Astrocyte (in vitro differentiated cells and primary cell): ENCODE measurements at places on chromosomes 3 and 15. TPM values are rescaled to one million over a fixed set of nuclear protein-coding genes. Genes with fewer than 3 reads are reported as not detected.

Gene BCHE
- total RNA-seq, result 9.2 and 10.6 TPM in 2 replicates

Gene GLDN
- total RNA-seq, result 0.09 TPM in 1 of 2 replicates, not detected in the other

GRCh38 chr3:168859574-168859973, 763.9 kb upstream of the GOLIM4 start:
- no peaks in the 10 kb centered on the region for H3K27me3 ChIP-seq
- DNase-seq, result no peak
- no peak overlapping the region for H3K4me3 ChIP-seq

DNA sequence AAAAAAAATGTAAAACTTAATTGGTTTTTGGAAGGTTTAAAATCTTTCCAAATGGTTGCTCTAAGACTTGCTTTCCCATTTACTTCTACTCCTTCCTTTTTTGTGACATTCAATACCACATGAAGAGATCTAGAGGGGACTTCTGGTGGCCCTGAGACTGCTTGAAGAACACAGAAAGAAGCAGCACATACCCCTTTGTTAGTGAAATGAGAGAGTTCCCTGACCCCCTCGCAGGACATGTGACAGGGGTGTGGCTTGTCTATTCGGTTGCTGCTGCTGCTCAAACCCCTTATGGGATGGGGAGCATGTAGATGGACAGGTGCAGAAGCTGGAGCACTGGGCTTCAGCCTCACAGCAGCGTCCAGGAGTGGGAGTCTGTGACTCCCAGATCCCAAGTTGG, 71.0 kb downstream of the ZMAT3 start:
- no peak for DNase-seq
- no peak overlapping the region for H3K27ac ChIP-seq
- H3K4me1 ChIP-seq, result no peaks in the 10 kb centered on the region
- H3K36me3 ChIP-seq, result no peaks in the 10 kb centered on the region
- no peaks in the 10 kb centered on the region for H3K27me3 ChIP-seq
- H3K4me3 ChIP-seq, result no peak overlapping the region

Gene PPM1M
- total RNA-seq, result 8.9 and 9.1 TPM in 2 replicates

GRCh38 chr3:66370179-66370578, 130.6 kb downstream of the LRIG1 start:
- H3K4me1 ChIP-seq, result no peaks in the 10 kb centered on the region
- no peaks in the 10 kb centered on the region for H3K36me3 ChIP-seq
- DNase-seq, result no peak
- no peaks in the 10 kb centered on the region for H3K27me3 ChIP-seq
- no peak overlapping the region for H3K4me3 ChIP-seq
- H3K27ac ChIP-seq, result no peak overlapping the region

Gene IL1RAP
- total RNA-seq, result 19.4 and 27.3 TPM in 2 replicates

DNA sequence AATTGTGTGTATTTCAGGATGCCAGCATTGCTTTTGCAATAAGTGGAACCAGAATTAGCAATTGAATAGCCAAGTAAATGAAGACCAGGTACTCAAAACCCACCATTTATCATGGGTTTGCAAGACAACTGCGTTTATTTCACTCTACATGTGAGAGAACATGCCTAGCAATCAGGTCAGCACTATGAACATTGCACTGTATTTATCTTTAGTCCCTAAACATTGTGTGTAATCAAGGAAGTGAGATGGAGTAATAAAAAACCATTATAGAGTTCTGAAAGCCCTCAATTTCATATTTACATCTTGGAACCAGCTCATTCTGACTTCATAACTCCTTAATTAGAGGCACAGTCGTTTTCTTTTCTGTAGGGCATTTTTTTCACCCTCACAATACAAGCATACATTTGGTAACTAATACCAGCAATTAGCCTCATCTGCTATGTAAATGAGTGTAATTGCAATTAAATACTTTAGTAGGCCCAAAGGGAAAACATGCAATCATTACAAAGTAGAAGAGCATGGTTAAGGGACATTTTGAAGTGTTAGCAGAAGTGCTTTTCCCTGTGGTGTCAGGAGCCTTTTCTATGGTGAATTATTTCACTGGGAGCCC, 153.1 kb upstream of the DPH6 start:
- H3K36me3 ChIP-seq, result no peaks in the 10 kb centered on the region
- H3K4me1 ChIP-seq, result peaks cover 24% of the 10 kb centered on the region
- DNase-seq, result no peak
- H3K4me3 ChIP-seq, result no peak overlapping the region

Gene ITIH1
- total RNA-seq, result not detected in 2 replicates

Gene ADAMTSL3
- total RNA-seq, result 2.4 and 3.0 TPM in 2 replicates

GRCh38 chr15:31358163-31358562, 31.5 kb downstream of the KLF13 start:
- H3K4me3 ChIP-seq, result no peak overlapping the region
- H3K27me3 ChIP-seq, result no peaks in the 10 kb centered on the region
- H3K27ac ChIP-seq, result no peak overlapping the region
- H3K36me3 ChIP-seq, result no peaks in the 10 kb centered on the region

Gene FBXO40
- total RNA-seq, result not detected in 2 replicates

DNA sequence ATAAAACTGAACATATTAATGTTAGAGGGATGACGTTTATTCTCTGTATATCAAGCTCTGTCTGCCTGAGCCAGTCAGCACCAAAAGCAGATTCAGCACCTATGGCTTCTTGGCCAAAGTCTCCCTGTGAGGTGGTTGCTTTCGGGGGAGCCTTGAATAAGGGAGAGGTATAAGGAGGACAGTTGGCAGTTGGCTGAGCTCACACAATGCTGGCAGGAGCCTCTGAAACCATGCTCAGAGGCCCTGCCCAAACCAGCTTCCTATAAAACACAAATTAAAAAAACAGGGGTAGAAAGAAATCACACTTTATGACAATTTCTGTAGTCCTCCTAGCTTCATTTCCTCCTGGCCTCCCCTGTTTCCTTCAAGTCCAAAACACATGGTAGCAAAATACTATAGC, 18.8 kb downstream of the ARHGEF3 start:
- H3K4me1 ChIP-seq, result peaks cover 16% of the 10 kb centered on the region
- no peak overlapping the region for H3K27ac ChIP-seq
- no peaks in the 10 kb centered on the region for H3K27me3 ChIP-seq

Gene SLC22A13
- 0.72 and 1.8 TPM in 2 replicates for total RNA-seq

Gene LRCH3
- 42.1 and 49.6 TPM in 2 replicates for total RNA-seq

GRCh38 chr3:49610666-49611280, 56.5 kb downstream of the BSN start:
- H3K4me1 ChIP-seq, result no peaks in the 10 kb centered on the region
- H3K27ac ChIP-seq, result no peak overlapping the region
- DNase-seq, result no peak
- no peak overlapping the region for H3K4me3 ChIP-seq
- H3K27me3 ChIP-seq, result no peaks in the 10 kb centered on the region

GRCh38 chr3:42340466-42340865, 69.9 kb downstream of the LYZL4 start:
- no peak overlapping the region for H3K4me3 ChIP-seq
- no peak for DNase-seq

DNA sequence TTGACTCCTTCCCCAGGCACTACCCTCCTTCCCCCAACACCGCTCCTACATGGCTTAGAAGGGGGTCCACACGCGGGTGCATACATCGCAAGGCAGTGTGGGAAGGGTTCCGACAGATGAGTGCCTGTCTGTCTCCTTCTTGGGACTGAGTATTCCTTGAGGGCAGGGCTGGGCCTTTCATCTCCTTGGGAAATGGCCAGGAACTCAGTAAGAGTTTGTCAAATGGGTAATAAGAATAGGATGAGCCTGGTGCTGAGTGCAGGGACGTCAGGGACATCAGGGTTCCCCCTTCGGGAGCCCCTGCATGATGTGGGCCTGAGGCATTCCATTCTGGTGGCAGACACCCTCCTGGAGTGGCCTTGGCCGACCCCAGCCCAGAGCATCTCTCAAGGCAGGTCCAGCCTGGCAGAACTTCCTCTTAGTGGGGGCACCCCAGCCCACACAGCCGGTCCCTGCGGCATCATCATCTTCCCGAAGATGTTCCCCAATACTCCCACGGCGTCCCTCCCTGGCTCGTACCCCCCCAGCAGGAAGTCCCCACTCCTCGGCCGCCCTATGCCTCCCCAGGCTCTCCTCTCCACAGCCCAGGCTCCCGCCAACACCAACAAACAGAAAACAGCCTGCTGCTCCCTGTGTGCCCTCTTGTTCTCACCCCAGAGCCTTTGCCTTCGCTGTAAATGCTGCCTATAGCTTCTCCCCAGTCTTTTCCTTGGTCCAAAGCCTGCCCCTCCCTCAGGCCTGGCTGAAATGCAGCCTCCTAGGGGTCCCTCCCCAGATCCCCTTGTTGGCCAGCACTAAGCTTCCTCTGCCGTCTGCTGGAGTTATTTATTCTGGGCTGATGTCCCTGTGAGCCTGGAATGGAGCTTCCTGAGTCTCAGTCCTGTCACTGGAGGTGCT, 67.5 kb upstream of the LCTL start:
- DNase-seq, result no peak
- no peak overlapping the region for H3K27ac ChIP-seq
- no peak overlapping the region for H3K4me3 ChIP-seq
- no peaks in the 10 kb centered on the region for H3K27me3 ChIP-seq

DNA sequence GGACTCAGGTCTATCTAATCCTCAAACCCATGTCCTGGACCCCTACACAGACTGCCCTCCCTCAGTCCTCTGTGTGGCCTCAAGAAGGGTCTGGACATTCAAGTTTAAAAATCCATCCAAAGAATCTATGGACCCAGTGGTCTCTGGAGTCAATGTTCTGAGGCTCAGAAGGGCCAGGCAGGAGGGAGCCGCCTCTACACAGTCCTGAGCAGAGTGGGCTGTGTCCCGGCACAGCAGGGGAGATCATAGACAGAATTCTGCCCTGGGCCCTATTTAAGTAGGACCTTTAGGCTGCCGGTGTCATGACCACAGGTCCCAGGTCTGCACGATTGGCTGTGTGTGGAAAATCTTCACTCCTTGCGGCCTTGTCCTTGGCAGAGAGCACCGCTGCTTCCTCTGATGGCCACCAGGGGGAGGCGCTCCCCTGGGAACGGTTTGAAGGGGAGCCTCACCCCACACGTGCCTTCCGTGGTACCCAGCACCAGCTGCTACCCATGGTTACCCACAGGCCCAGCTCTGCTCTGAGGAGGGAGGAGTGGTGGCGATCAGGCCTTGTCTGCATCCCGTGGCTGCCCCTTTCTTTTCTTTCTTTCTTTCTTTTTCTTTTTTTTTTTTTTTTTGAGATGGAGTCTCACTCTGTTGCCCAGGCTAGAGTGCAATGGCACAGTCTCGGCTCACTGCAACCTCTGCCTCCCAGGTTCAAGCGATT, 37.9 kb downstream of the CHRD start:
- H3K4me1 ChIP-seq, result no peaks in the 10 kb centered on the region
- H3K27me3 ChIP-seq, result peaks cover 3% of the 10 kb centered on the region
- H3K4me3 ChIP-seq, result no peak overlapping the region
- DNase-seq, result peak; percentile 18
- H3K36me3 ChIP-seq, result no peaks in the 10 kb centered on the region

- DNase-seq, result no peak
- peaks cover 4% of the 10 kb centered on the region for H3K4me1 ChIP-seq
- H3K36me3 ChIP-seq, result no peaks in the 10 kb centered on the region
- H3K27ac ChIP-seq, result no peak overlapping the region
- no peaks in the 10 kb centered on the region for H3K27me3 ChIP-seq
- H3K4me3 ChIP-seq, result no peak overlapping the region
Observed at GRCh38 chr3:42662037-42662812, 8.7 kb downstream of the ZBTB47 start.

- no peaks in the 10 kb centered on the region for H3K27me3 ChIP-seq
- no peak overlapping the region for H3K4me3 ChIP-seq
- no peaks in the 10 kb centered on the region for H3K4me1 ChIP-seq
- peaks cover 13% of the 10 kb centered on the region for H3K36me3 ChIP-seq
- no peak for DNase-seq
Observed at GRCh38 chr3:16255726-16256125, 9.0 kb downstream of the DPH3 start.

- H3K4me1 ChIP-seq, result no peaks in the 10 kb centered on the region
- no peak for DNase-seq
- H3K27ac ChIP-seq, result no peak overlapping the region
- no peak overlapping the region for H3K4me3 ChIP-seq
- H3K27me3 ChIP-seq, result no peaks in the 10 kb centered on the region
Observed at GRCh38 chr3:38564631-38565338, 68.6 kb downstream of the EXOG start.

DNA sequence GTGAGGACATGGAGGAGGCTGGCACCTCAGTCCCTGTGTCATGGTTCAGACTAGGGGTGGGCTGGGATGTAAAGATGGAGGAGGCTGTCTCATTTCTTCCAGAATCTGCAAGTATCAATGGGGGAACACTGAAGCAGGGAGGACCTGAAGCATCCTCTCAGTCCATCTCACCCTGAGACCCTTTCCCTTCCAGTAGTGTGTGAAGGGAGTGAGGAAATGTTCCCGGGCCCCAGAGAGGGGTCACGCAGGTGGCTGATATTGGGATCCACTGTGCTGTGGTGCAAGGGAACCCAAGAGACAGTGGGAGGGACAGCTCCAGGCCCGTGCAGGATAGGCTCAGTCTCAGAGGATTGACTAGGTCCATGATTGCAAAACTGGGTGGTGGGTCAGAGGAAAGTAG, 72.2 kb upstream of the ADPGK start:
- no peak overlapping the region for H3K27ac ChIP-seq
- no peaks in the 10 kb centered on the region for H3K27me3 ChIP-seq
- H3K4me1 ChIP-seq, result no peaks in the 10 kb centered on the region
- no peak overlapping the region for H3K4me3 ChIP-seq
- H3K36me3 ChIP-seq, result no peaks in the 10 kb centered on the region

Gene ARL14
- 0.16 and 0.22 TPM in 2 replicates for total RNA-seq

DNA sequence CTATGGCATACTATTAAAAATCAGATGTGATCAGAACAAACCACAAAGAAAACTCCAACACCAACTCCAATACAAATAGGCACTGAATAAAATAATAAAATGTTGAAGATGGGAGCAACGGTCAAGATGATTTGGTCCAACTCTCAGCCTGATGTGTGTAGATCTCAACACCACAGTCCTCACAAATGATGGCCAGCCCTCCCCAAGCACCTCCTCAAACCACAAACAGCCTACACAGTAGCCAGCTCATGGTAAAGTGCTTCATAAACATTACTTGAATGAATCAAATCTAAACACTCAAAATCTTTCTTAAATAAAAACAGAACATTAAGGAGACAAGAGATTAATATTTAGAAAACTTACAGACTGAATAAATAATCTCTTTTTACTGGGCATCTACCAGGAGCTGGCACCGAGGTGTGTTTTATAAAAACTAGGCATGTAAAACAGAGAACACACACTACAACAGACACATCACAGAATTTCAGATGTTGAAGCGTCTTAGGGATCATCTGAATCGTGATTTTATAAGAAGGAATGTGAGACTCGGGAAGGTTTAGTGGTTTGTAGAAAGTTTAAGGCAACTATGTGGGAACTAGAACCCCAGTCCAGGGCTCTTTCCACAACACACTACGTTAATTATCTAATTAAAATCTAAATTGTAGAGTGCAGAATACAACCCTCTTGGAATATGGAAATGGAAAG, 102.4 kb downstream of the MYLK start:
- peaks cover 23% of the 10 kb centered on the region for H3K4me1 ChIP-seq
- peaks cover 8% of the 10 kb centered on the region for H3K36me3 ChIP-seq
- peak overlapping the region; percentile 50 for H3K27ac ChIP-seq
- peak; percentile 74 for DNase-seq

GRCh38 chr15:88658972-88659931, 20.4 kb downstream of the ISG20 start:
- no peak overlapping the region for H3K4me3 ChIP-seq
- no peaks in the 10 kb centered on the region for H3K36me3 ChIP-seq

Gene AQP9
- total RNA-seq, result not detected in 2 replicates
